ENCODE measurements at places on chromosomes 2 and 18. TPM values are rescaled to one million over a fixed set of nuclear protein-coding genes. Genes with fewer than 3 reads are reported as not detected.

The UCN gene
- 1.7 TPM for total RNA-seq

The SALL3 gene
- total RNA-seq = not detected

The SERPINB13 gene
- total RNA-seq = not detected

The ALLC gene
- 0.11 TPM for total RNA-seq

The CNGA3 gene
- total RNA-seq = 0.09 TPM
